ENCODE measurements at places on chromosomes 4 and X. TPM values are rescaled to one million over a fixed set of nuclear protein-coding genes. Genes with fewer than 3 reads are reported as not detected.

The GLRB gene
- 37.7 TPM for total RNA-seq

The TMSB15C gene
- total RNA-seq, result 3.3 TPM

The DUSP9 gene
- not detected for total RNA-seq

The DMRTC1 gene
- total RNA-seq, result 0.44 TPM

The ANAPC4 gene
- 27.8 TPM for total RNA-seq

The DCK gene
- total RNA-seq, result 20.8 TPM

The YIPF7 gene
- not detected for total RNA-seq

The SLC6A14 gene
- total RNA-seq, result 49.8 TPM

The BRS3 gene
- not detected for total RNA-seq

The GPR34 gene
- total RNA-seq, result 7.6 TPM

The SMIM10L2A gene
- total RNA-seq, result 2.1 TPM

The ZNF711 gene
- total RNA-seq, result 2.2 TPM

The IGSF1 gene
- 0.03 TPM for total RNA-seq

The GSPT2 gene
- total RNA-seq, result 4.1 TPM

The FAM9B gene
- total RNA-seq, result not detected
